Right cardiac atrium (tissue), 5 donors: ENCODE measurements at places on chromosomes 12 and 14. TPM values are rescaled to one million over a fixed set of nuclear protein-coding genes. Genes with fewer than 3 reads are reported as not detected.

GRCh38 chr12:2633176-2633824 lies 161.5 kb upstream of the FKBP4 start:
- no peak for DNase-seq

RIPK3 gene
- 6.6 TPM for total RNA-seq

ANO4 gene
- total RNA-seq, result not detected

- DNase-seq, result peak; percentile 96
Observed at GRCh38 chr14:24299255-24300191, at the start of the genes DHRS1 and NOP9. Gene DHRS1 (minus strand): TSS chr14:24299780. CDS start chr14:24299106, 674 bp downstream. Gene NOP9 (plus strand): TSS chr14:24299850. CDS start chr14:24299955, 105 bp downstream.

DNA sequence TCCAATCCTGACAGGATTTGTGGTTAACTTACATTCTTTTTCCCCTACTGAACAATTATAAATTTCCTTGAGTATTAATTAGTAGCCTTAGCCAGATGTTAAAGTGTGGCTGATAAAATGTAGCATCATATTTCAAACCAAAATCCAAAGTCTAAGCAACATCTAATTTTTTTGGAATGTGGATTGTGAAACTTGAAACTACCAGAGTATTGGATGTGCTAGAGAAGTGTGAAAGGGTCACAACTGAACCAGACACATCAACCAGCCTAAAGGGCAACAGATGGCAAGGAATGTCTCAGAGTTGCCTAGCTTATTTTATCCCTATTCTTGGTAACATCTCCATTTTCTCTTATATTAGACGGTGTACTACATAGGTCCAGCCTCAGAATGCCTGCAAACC lies 153.1 kb upstream of the DCN start:
- no peak for DNase-seq

OR4E2 gene
- not detected for total RNA-seq

- DNase-seq, result peak; percentile 84
Observed at GRCh38 chr12:117047810-117048584, 51.2 kb downstream of the TESC start.

ACVRL1 gene
- total RNA-seq, result 38.8 TPM

- DNase-seq, result no peak
Observed at GRCh38 chr12:45351921-45352670, 136.2 kb downstream of the ANO6 start.

DNA sequence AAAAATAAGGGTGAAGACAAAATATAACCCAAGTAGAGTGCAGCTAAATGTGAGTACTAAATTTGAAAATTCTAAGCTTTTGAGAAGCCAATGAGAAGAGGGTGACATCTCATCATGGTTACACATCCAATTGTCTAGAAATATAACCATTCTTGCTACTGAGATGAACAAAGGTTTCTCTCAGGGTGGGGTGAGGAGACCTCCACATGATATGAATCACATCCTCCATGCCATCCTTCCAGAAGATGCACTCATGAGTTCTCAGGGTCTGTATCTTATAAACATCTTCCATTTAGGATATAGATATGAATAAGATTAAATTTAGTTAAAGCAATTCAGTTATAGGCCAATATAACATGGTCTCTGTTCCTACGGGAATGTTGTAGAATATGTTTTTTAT lies 38.9 kb upstream of the E2F7 start:
- no peak for DNase-seq

GRCh38 chr14:29459531-29459930 lies 468.1 kb downstream of the PRKD1 start:
- DNase-seq, result no peak

GRCh38 chr14:96512602-96513397 lies 10.6 kb downstream of the PAPOLA start:
- DNase-seq, result no peak

GRCh38 chr14:59897757-59898383 lies 22.1 kb upstream of the LRRC9 start:
- DNase-seq, result no peak

NKX2-1 gene
- total RNA-seq, result 0.25 TPM

DNA sequence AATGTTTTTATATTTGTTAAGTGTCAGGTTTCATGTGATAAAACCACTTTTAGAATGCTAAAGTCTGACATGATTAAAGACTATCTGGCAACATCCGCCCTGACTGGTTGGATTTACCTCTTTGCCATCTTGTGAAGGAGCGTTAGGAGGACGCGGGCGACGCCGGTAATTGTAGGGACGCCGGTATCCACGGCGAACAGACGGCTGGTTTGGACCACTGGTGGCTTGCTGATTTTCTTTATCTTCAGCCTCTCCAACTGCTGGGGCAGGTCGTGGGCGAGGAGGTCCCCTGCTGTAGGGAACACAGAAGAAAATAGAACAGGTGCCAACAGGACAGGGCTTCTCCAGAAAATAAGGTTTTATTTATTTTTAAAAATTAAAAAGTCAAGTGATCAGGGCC lies 21.3 kb downstream of the YBX3 start:
- DNase-seq, result no peak
